ENCODE measurements at places on chromosomes 4 and X.

GRCh38 chr4:110620691-110621327, 2.1 kb downstream of the PITX2 start:
- DNase-seq: no peak

DNA sequence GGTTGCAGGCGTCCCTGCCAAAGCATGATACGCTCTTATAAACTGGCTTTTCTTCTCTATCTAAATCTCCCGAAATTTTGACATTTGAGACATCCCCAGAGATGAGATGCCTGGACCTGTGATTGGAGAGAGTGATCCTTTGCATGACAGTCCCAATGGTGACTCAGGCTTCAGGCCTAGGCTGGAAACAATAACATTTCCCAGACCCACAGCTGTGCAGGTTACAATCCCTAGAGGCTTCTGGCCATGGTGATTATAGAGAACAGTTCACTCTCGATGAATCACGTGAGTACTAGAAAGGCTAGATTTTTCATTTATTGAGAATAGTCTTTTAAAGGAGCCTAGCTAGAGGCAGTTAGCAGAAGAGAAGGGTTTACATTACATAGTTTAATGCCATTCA, 75.9 kb downstream of the SPATA18 start:
- DNase-seq: no peak

DNA sequence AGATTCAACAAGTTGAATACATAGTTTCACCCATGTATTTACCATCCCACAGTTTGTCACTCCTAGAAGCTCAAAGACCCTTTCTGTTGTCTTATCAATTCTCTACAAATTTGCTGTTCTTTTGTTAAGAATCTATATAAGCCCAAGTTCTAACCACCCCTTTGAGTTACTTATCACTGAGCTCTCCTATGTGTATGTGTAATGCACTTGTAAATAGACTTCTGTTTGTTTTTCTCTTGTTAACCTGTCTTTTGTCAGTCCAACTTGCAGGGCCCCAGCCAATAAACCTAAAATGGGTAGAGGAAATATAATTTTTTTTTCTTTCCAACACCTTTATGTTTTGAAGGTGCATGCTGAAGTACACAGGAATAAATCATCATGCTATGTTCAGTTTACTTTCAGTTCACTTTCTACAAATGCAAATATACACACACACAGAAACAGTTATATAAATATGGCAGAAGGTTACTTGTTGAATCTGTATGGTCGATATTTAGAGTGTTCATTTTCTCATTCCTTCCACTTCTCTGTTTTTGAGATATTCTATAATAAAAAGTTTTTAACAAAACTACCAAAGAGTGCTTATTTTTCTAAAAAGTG, 22.3 kb upstream of the CLOCK start:
- no peak for DNase-seq

DNA sequence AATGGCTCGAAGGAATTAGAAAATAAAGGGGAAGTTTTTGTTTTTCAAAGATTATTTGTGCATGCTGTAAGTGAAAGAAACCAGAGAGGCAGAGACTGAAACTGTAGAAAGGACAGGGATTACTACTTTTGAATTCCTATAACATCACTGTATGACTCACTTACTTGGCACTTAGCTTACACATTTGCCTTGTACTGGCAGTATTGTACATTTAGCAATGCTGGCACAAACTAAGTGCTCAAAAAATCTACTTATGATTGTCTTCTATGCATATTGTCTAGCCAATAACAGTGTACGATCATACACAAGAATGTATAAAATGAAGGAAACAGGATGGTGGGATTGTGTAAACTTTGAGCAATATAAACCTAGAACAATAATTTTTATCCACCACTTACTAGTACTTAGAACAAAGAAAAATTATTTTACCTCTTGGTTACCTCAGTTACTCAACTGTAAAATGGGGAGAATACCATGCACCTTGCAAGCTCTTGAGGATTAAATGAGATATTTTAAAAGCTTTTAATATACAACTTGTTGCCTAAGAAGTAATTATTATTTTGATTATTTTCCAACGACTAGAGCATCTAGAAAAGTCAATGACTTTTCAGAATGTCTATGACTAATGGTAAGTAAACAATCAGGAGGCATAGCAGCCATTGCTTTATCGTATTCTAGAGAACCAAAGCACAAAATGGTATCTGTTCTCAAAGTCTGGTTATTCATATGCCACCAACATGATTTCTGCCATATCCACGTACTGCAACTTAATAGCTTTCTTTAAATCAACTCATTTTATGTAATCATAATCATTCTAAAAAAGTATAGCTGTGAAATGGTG, 4.7 kb downstream of the FAM120C start:
- no peak for DNase-seq

DNA sequence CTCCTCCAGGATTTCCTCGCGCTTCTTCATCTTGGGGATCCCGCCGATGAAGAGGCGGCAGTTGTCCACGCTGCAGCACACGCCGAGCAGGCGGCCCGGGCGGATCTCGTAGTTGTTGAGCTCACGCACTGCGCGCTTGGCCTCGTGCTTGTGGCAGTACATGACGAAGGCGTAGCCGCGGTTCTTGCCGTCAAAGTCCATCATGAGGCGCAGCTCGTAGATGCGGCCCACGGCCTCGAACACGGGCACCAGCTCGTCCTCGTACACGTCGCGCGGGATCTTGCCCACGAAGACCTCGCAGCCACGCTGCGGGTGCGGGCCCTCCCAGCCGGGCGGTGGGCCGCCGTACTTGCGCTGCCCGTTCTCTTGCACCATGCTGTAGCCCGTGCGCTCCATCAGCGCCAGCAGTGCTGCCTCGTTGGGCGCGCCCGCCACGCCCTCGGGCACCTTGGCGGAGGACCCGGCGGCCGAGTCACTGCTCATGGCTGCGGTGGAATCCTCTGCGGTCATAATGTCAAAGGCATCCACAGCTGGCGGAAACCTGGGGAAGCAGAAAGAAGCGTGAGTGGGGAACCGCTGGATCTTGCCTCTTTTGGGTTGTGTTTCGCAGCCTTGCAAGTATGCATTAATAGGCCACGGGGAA, 103.4 kb downstream of the CHRNA9 start:
- DNase-seq: no peak

DNA sequence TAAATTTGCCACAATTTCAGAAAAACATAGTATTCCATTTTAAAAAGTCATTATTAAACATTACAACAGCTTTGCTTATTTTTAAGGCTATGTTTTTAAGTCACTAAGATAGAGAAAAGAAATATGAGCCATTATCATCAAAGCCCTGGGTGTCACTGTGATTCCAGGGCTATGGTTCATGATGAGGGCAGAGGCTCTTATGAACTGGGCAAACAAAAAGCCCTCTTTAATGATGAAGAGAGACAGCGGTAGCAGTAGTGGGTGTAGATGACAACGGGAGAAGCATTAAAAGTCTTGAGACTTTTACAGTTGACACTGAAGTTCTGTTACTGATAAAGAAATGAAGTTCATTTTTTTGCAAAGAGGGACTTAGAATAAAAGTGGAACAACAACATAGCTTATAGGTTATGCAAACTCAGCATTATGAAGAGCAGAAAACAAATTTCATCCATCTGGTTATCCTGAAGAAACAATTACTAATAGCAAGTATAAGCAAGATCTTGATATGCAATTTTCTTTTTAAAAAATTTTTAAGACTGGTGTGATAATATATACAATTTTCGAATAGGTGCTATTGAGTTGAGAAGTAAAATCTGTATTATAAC, 202.7 kb upstream of the ETNPPL start:
- DNase-seq: no peak

GRCh38 chr4:1985294-1985693, 23.5 kb downstream of the NELFA start:
- DNase-seq: no peak

- DNase-seq: no peak
These were observed 8.5 kb downstream of the TAFAZZIN start for GRCh38 chrX:154419688-154420401.

GRCh38 chr4:40363945-40364344, 28.8 kb downstream of the CHRNA9 start:
- no peak for DNase-seq

DNA sequence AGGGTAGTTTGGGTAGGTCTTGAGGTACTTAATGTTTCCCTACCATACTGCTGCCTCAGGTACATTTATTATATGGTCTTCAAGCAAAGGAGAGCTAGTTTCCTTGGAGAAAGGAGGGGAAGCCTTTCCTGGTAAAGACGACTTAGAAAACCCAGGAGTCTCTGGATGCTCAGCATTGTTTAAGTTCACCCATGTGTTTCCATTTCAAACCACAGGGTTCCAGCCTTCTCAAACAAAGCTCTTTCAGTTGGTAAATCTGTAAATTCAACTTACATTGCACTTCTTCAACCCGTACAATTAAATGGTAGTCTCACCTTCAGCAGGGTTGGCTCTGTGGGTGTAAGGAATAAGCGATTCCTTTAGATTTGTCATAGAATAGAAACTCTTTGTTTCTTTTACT, 111.9 kb upstream of the UNC5C start:
- DNase-seq: no peak

DNA sequence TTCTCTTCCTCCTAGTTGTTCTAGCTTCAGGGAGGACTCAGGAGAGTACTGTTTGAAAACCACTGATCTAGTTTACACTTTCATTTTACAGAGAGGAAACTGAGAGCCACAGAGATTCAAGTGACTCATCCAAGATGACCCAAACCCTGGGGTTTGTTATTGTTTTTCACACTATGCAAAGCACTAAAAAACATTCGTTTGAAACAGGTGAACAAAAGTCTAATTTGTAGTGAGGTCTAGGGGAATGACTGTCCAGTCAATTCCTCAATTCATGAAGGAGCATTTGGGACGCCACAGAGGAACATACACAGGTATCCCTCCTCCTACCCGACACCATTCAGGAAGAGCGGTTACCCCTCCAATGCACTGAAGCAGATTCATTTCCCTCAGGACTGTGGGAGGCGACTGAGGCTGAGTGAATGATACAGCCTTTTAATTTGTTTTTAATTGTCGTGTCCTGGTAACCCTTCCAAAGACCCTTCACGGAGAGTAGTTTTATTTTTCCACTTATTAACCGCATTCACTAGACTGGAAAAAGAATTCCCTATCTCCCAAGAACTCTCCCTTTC, 30.3 kb downstream of the TLR10 start:
- DNase-seq: no peak

DNA sequence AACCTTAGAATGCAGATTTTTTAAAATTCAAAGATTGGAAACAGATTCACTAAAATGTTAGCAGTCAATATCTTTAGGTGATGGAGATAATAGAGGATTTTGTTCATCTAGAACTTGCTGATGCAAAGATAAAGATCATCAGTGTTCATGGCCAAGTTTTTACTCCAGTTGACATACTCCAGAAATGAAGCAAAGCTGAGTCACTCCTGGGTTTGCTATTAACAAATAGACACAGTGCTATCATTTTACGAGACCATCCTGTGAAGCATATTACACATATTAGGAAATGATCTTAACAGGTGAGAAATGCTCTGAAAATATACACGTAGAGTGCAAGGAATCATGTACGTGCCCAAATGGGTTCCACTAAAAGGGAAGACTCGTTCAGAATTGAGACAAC, 170.6 kb upstream of the FAM9B start:
- DNase-seq: no peak

DNA sequence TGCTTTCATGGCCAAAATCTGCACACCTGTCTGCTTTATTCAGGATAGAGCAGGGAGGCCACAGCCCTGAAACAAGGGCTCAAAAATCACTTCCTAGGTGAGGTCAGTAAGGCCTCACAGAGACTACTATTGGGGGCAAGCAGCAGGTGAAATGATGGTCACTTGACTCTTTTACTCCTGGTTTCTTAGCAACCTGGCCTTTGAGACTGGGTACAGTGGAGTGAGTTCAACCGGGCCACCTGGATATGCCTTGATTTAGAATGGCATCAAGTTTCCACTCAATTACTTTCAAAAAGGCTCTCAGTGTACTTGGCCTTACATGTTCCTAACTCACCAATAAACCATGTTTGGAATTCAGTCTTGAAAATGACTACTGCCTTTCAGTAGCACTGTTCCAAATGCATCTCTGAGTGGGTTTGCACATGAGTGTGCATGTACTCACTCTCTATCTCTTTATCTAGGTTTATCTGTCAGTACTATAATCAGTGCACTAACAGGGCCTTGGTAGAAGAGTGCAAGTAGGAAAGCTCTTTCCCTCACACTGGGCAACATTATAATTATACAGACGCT, 388.2 kb downstream of the OPHN1 start:
- no peak for DNase-seq

DNA sequence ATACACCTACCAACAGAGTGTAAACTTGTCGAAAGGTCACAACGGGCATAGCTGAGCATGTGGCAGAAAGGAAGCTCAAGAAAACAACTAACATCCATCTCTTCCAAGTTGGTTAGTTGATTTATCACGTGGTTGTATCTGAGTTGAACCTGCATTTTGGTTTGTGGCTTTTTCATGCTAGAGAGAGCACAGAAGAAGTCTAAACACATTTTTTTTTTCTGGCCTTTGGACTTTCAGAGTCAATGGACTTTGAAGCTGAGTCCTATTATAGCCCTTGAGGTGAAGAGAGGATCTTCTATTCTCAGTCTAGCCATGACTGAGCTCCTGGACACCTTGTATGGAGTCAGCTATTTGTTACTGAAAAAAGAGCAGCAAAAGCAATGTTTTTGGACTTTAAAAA, 150.6 kb upstream of the TRPC5 start:
- DNase-seq: no peak

GRCh38 chr4:46270986-46271596, 118.8 kb downstream of the GABRA2 start:
- DNase-seq: no peak

GRCh38 chr4:121950680-121951520, 960 bp downstream of the TRPC3 start:
- DNase-seq: peak; percentile 24

DNA sequence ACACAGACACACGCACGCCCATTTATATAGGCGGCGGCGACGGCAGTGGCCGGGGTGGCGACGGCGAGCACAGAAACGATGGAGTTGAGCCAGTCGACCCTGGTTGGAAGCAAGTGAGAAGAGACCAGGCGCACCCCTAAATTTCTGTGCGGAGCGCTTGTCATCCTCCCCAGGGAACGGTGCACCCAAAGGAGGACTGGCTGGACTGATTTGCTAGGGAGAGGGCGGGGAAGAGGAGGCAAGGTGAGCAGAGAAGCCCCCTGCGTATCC, 302 bp downstream of the NHS start:
- no peak for DNase-seq

DNA sequence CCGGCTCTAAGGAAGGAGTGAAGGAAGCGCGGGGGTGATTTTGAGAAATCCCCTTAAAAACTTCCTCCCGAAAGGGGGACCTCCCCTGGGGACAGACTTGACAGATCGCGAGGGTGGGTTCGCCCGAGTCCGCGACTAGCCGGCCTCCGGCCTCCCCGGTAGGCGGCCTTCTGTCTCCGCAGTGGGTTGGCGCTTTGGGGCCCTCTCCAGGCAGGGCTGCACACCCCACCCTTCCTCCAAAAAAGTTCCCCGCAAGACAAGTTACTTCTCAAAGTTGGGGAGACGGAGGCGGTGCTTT, 24.8 kb downstream of the HOPX start:
- DNase-seq: peak; percentile 61

GRCh38 chrX:95662200-95662599, 1022.4 kb upstream of the DIAPH2 start:
- DNase-seq: no peak
